ENCODE measurements at places on chromosomes 7 and 10.

- DNase-seq = no peak
These were observed 29.4 kb downstream of the ZRANB1 start for GRCh38 chr10:124971276-124971675.

- no peak for DNase-seq
These were observed 336.8 kb upstream of the IGFBP3 start for GRCh38 chr7:46257761-46258448.

DNA sequence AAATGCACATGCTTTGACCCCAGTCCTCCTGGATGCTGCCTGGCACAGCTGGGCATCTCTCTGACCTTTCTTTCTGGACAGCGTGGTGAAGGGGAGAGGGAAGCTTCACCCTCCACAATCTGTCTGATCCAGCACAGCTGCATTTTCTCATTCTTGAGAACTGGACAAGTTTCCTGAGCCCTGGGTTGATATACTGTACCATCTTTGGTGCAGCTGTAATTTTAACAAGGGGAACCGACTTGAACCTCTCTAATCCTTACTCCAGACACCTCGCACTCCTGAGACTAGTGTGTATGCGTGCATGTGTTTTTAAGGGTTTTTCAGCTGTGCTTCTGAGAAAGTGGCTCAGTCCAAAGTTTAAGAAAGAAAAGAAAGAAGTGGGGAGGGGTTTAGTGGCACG, 655.7 kb downstream of the INHBA start:
- no peak for DNase-seq

DNA sequence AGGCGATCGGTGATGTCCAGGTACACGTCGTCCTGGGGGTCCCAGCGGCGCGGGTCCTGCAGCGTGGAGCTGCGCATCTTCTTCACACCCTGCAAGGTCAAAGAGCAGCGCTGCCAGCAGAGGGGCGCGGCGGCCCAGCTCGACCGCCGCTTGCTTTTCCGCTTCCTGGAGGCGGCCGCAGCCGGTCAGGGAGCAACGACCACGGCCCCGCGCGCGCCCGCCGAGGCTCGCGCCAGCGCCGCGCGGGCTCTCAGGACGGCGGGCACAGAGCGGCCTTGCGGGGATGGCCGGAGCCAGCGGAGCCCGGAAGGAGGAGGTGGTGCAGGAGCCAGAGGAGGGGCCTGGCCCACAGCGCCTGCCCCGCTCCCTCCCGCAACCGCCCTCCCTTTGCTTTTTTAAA, 76.4 kb upstream of the CDC14C start:
- DNase-seq = no peak

GRCh38 chr7:12322284-12322902, 81.3 kb downstream of the VWDE start:
- no peak for DNase-seq

- peak; percentile 3 for DNase-seq
These were observed 57.8 kb downstream of the ZRANB1 start for GRCh38 chr10:124999433-125000365.

DNA sequence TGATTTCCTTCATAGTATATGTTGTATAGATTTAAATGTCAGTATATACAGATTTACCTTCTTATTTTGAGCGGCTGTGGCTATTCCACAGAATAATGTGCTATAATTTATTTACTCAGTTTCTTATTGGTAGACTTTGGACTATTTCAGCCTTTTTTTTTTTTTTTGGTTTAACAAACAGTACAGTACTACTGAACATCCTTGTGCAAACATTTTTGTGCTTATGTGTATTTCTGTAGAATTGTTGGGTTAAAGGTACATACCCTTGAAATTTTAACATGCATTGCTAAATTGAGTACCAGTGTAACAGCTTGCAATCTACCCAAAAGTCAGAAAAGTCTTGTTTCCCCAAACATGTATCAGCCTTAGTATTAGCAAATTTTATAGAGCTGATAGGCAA, 68.8 kb downstream of the HHEX start:
- no peak for DNase-seq

- no peak for DNase-seq
These were observed 1.4 kb upstream of the TMEM139 start for GRCh38 chr7:143283381-143283780.

DNA sequence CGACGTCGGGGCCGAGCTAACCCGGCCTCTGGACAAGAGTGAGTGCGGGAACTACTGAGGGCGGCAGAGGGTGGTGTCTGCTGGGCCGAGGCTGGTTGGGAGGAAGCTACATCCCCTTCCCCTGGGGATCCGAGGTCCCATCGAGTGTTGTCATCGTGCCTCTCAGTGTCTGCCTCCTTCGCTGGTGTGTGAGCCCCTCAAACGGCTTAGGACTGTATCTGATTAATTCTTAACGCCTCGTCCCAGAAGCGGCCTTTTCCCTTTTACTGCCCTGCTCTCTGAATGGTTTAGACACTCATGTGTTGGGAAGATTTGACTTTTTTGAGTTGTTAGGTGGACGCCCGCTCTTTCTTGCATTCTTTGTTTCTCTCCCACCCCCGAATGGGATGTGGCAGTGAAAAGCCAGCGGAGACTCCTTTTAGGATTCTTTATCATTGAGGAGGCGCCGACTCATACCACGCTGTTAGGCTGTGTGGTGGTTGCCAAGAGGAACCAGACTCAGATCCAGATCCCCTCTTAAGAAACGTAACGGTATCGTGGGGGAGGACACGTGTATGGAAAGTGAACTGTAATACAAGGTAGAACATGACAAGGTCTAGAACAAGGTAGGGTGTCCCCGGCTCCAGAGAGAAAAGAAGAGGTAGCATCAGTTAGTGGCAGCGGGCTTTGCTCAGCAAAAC, 631 bp downstream of the SUPV3L1 start:
- no peak for DNase-seq

DNA sequence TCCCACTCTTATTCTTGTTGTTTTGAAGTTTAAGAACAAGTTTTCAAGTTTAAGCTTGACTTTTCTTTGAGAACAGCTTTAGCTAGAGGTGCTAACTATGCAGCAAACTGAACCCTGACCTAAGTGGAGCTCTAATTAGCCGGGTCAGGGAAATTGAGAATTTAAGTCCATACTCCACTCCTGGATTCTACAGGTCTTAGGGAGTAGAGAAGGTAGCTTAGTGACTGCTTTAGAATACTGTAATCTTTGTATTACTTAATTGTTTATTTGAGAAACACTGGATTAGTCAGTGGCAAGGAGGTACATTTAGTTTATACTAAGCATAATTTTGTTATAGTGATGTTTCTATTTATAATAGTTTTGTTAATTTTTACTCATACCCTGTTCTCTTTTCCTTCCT, 74.6 kb upstream of the STRIP2 start:
- no peak for DNase-seq

DNA sequence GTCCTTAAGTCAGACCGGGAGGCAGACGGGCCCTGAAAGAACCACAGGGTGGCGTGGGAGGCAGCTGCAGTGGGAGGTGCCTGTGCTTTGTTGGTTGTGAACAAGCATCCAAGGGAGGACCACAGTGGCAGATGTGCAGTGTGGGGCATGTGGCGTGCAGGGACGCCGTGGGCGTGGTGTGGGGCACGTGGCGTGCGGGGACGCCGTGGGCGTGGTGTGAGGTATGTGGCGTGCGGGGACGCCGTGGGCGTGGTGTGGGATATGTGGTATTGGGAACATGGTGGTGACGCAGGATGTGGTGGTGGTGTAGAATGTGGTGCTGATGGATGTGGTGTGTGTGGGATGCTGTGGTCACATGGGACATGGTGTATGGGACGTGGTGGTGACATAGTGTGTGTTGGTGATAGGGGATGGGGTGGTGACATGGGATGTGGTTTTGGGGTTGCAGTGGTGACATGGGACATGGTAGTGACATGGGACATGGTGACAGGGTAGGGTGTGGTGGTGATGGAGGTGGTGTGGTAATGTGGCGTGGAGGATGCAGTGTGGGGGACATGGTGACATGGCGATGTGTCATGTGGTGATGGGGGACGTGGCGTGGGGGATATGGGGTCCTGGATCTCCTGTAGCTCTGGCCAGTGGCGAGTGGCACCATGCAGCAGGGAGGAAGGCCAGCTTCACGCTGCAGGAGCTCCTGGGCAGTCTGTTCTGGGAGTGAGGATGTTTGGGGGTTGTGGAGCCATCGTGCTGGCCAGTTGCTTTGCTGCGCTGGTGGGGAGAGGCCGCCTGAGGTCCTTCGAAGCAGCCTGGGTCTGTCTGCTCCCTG, 78.8 kb downstream of the INPP5A start:
- DNase-seq = no peak

- no peak for DNase-seq
These were observed 557 bp downstream of the CYTH3 start for GRCh38 chr7:6271694-6272440.

All from activated CD4-positive, alpha-beta T cell treated with anti-CD3 and anti-CD28 coated beads for 1 hour (primary cell).